ENCODE measurements at places on chromosomes 5 and 9.

DNA sequence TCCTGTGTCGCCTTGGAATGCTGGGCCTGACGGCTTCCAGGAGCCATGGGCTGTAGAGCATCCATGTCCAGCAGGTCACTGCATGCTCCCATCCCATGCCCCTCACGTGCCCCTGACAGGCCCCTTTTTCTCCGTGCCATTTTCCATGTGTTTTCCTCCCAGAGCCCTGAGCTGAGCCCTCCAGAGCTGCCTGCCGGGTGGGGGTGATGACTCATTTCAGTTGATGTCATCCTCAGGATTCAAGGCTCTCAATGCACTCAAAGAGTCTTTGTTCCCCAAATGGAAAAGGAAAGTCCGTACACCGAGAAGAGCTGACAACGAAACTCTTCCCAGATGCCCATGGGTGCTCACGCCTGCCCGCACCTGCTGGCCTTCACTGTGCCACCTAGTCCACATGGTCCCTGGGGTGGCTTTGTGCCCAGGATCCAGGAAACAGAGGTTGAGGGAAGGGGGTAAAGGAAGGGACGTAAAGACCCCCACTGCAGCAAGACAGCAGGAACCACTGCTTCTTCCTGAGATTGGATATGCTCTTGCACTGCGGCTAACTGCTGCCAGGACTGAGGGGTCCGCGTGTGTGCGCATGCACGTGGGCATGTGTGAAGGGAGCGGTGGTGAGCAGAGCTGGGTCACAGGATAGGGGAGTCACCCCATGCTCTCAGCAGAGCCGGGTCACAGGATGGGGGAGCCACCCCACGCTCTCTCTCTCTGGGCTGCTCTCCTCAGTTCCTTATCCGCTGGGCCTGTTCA lies 27.6 kb downstream of the COL15A1 start:
- DNase-seq, result no peak

GRCh38 chr5:25448190-25448621 lies 803.4 kb upstream of the CDH10 start:
- no peak for DNase-seq

DNA sequence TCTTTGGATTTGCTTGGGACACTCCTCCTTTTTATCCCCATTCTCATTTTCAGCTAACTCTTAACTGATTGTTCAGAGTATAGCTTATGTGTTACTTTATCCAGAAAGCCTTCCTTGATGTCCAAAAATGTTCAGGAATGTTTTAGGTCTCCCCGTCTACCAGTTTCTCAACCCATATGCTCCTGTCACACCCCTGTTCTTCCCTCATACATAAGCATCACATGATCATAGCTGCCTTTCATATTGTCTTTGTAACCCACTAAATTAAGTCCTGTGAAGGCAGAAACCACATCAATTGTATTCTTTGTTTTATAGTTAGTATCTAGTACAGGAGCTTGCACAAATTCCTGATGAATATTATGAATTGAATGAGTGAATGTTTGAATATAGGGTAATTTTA lies 321.9 kb upstream of the ACTBL2 start:
- no peak for DNase-seq

GRCh38 chr5:3659907-3660306 lies 64.3 kb downstream of the IRX1 start:
- peak; percentile 0 for DNase-seq

DNA sequence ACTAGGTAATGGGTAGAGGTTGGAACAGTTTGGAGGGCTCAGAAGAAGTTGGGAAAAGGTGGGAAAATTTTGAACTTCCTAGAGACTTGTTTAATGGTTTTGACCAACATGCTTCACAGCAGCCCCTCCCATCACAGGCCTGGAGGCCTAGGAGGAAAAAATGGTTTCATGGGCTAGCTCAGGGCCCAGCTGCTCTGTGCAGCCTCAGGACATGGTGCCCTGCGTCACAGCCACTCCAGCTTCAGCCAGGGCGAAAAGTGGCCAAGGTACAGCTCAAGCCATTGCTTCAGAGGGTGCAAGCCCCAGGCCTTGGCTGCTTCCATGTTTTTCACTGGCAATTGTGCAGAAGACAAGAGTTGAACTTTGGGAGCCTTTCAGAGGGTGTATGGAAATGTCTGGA lies 453.7 kb downstream of the LRRC70 start:
- no peak for DNase-seq

- no peak for DNase-seq
Observed at GRCh38 chr9:126719618-126720031, 85.2 kb upstream of the ZBTB43 start.

- DNase-seq, result no peak
Observed at GRCh38 chr9:18799428-18799827, 233.6 kb downstream of the SAXO1 start.

GRCh38 chr5:113336975-113337374 lies 97.8 kb downstream of the TSSK1B start:
- DNase-seq, result peak; percentile 25

DNA sequence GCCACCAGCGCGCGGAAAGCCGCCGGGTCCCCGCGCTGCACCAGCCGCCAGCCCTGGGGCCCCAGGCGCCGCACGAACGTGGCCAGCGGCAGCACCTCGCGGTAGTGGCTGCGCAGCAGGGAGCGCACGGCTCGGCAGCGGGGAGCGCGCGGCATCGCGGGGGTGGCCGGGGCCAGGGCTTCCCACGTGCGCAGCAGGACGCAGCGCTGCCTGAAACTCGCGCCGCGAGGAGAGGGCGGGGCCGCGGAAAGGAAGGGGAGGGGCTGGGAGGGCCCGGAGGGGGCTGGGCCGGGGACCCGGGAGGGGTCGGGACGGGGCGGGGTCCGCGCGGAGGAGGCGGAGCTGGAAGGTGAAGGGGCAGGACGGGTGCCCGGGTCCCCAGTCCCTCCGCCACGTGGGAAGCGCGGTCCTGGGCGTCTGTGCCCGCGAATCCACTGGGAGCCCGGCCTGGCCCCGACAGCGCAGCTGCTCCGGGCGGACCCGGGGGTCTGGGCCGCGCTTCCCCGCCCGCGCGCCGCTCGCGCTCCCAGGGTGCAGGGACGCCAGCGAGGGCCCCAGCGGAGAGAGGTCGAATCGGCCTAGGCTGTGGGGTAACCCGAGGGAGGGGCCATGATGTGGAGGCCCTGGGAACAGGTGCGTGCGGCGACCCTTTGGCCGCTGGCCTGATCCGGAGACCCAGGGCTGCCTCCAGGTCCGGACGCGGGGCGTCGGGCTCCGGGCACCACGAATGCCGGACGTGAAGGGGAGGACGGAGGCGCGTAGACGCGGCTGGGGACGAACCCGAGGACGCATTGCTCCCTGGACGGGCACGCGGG lies at the start of gene TERT:
Gene TERT, minus strand, starts transcription at position 234 of the 815 bp plus-strand sequence. Its CDS starts 79 bp downstream, at position 155.
- DNase-seq, result no peak

DNA sequence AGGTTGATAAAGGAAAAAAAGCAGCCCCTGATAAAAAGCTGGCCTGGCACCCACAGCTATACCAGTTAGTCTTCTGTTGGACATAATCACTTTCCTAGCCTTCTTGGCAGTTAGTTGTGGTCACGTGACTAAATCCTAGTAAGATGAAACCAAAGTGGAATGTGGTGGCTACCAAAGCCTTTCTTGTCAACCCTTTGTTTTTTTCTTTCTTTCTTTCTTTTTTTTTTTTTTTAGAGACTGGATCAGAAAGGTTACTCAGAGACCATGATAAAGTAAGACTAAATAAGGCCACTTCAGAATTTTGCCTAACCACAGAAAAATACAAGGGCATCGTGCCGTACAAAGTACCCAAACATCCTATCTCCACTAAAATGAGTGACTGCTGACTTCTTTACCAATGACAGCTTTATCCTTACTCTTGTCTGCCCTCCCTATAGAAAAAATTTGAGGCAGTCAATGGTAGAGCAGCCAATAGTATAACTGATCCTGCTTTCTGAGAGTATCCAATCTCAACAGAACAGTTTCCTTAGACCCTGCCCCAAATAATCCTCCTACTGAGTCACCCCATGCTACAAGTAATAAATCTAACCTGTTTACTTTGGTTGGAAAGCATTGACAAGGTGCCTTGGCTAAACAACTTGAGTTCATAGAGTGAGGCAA lies 14.2 kb upstream of the KIF27 start:
- DNase-seq, result peak; percentile 58

DNA sequence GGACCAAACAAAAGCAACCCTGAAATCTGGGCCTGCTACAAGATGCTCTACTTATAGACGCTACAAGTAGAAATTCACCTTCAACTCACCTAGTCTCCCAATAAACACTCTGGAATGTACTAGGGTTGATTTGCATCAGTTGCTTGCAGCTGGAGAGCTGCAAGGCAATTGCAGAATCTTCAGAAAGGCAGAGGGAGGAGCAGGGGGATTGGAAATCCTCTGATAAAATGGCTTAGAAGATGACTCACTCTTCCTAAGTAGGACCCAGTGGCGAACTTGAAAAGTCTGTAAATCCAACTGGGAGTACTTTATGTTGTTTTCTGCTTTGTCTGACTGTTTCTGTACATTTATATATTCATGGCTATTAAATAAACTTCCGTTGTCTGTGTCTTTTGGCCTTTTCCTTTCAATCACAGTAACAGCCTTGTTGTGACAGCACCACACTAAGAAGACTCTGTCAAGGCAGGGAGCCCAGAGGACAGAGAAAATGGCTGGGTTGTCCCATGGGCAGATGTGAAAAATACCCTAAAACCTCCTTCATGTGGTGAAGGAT lies 14.7 kb upstream of the MLLT3 start:
- DNase-seq, result no peak

DNA sequence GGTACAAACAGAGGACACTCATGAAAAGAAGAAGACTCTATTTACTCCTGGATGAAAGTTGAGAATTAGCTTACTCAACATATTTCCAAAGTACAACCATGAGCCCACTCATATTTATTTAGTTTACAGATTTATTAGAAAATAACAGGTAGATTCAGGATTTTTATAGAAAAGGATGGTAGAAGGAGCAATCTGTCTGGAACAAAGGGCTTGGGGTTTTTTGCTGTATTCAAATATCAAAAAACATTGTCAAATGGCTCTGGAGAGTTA lies 7.0 kb upstream of the ERAP2 start:
- no peak for DNase-seq

- no peak for DNase-seq
Observed at GRCh38 chr5:100855937-100856430, 47.1 kb downstream of the ST8SIA4 start.

DNA sequence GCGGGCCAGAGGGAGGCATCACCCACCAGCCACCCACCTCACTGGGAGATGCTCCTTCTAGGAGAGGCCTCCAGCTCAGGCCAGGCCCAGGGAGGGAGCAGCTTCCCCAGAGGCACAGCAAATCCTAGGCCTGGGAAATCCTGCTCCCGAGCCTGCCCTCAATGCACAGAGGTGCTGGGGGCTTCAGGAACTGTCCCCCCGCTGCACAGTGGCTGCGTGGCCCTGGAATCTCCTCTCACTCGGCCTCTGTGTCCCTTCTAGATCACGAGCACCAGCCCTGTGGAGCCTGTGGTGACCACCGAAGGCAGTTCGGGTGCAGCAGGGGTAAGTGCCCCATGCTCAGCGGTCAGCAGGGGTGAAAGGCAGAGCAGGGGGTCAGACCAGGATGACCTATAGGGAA lies 36.4 kb upstream of the SUSD3 start:
- DNase-seq, result no peak

DNA sequence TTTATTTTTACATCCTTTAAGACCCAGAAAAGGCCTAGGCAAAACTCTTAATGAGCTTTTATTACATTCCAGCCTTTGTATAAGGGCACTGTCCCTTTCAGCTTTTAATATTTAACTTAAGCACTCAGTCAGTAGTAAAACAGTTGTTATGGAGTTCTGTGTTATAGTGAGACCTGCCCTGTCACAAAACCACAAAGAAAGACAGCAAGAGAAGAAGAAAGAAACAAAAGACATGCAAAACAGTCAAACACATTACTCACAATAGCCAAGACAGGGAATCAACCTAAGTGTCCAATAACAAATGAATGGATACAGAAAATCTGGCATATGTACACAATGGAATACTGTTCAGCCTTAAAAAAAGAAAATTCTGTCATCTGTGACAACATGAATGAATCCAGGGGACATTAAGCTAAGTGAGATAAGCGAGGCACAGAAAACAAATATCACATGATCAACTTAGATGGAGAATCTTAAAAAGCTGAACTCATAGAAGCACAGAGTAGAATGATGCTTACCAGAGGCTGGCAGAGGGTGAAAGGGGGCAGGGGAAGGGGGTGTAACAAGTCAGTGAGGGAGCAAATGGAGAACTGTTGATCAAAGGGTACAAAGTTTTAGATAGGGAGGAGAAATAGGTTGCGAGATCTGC lies 63.8 kb upstream of the CCNG1 start:
- no peak for DNase-seq

DNA sequence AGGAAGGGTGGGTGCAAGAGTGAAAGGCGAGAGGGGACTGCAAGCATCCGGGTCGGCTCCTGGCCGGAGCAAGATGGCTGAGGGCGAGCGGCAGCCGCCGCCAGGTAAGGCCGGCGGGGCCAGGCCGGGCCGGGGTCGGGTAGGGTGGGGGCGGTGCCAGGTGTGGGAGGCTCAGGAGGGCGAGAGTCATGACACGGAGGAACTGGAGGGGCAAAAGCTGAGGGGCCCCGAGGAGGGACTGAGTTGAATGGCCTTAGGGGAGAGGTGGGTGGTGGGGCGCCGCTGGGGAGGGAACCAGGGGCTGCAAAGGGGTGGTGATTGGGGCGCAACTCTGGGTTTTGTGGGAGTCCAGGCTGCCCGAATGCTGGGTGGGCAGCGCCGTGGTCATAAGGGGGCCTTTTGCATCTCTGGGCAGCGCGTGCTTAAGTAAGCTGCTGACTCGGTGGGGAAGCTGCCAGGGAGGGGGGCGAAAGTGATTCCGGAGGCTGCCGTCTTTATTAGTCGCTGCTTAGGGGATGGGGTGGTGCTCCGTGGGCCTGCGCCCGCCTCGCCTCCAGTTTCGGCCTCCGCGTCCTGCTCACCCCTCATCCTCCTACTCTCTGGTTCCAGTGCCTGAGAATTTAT lies 425 bp downstream of the PTPA start:
- peak; percentile 6 for DNase-seq

- peak; percentile 90 for DNase-seq
Observed at GRCh38 chr5:136006761-136007251, 22.0 kb upstream of the TGFBI start.

- no peak for DNase-seq
Observed at GRCh38 chr5:141003031-141003430, 36.8 kb downstream of the PCDHAC2 start.

GRCh38 chr5:80917631-80918030 lies 42.5 kb upstream of the RASGRF2 start:
- no peak for DNase-seq

GRCh38 chr5:135448071-135448739 lies 1.1 kb upstream of the DCANP1 start:
- no peak for DNase-seq

DNA sequence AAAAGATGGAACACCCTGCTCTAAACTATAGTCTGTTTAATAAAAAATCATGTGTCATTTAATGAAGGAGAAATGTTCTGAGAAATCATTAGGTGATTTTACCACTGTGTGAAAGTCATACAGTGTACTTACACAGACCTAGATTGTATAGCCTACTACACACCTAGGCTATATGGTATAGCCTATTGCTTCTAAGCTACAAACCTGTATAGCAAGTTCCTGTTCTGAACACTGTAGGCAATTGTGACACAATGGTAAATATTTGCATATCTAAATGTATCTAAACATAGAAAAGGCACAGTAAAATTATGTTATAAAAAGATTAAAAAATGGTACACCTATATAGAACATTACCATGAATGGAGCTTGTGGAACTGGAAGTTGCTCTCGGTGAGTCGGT lies 40.6 kb downstream of the EFNA5 start:
- no peak for DNase-seq

- no peak for DNase-seq
Observed at GRCh38 chr9:34689116-34689470, 2.0 kb downstream of the CCL19 start.

All from skeletal muscle cell (primary cell).